Activated CD4-positive, alpha-beta T cell treated with anti-CD3 and anti-CD28 coated beads, Interleukin-2, amount 10 ng/mL, durations not matched to agents 7 days and 5 days (primary cell): ENCODE measurements at places on chromosomes 7 and 10. TPM values are rescaled to one million over a fixed set of nuclear protein-coding genes. Genes with fewer than 3 reads are reported as not detected.

DNA sequence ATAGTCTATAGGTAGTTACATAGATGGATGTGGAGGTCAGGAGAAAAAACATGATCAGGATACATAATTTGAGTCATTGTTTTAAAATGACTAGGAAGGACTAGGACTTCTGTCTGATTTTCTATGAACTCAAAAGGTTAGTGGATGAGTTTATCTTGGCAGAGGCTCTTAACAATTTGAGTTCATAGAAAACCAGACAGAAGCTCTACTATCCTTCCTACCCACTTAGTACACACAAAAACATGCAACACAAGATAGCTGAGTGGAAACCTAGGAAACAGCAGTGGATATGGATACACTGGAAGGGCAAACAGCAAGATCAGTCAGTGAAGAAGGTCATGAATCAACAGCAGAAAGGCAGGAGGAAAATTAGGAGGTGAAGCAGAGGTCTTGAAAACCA is 84.6 kb downstream of the VPS50 start:
- no peak for DNase-seq
- peaks cover 9% of the 10 kb centered on the region for H3K36me3 ChIP-seq
- H3K27ac ChIP-seq: no peak overlapping the region

Gene PLEKHS1
- total RNA-seq: 0.15 TPM

DNA sequence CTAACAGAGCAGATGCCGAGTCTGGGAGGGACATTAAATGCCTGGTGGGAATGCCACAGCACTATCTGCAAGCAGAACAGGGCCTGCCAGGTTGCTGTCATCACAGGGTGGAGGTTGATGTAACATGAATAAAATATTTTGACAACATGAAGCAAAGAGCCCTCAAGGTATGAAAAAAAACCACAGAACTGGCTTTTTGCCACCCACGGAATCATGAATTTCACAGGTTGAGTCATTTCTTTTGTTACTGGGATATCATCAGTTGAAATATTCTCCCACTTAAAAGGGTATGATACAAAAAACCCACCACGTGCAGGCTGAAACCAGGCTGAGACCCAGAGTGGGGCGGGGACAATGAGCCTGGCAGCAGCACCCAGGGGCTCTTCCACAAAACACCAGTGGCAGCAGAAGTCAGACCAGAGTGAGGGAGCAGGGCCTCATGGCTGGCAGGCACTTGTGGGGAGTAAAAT is 220.1 kb downstream of the TNS3 start:
- no peaks in the 10 kb centered on the region for H3K27me3 ChIP-seq
- DNase-seq: no peak

Gene GIMAP2
- total RNA-seq: 97.7 TPM

Gene ADAM12
- total RNA-seq: 0.45 TPM

DNA sequence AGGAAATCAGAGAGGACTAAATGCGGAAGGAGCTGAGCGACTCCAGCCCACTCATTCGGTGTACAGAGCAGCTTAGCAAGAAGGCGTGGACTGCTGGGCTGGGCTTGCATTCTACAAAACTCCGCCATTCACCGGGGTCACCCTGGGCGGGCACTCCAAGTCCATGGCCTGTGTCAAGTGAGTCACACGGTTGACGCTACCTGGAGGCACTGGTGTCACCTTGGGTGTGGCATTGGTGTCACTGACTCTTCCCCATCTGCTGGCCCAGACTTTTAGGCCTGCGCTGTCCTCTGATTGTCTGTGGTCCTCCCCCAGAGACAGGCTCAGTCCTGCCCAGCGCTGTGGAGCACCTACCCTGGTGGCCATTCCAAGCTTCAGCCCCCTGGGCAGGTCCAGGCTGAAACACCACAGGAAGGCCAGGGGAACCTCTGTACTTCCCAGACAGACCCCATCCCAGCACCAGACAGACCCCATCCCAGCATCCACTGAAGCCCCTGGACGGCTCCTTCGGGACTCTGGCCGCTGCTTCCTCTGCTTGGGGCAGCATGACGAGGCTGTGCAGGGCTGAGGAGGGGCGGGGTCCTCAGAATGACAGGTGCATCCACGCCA is 30.6 kb upstream of the CNPY1 start:
- peaks cover 3% of the 10 kb centered on the region for H3K27me3 ChIP-seq
- H3K36me3 ChIP-seq: no peaks in the 10 kb centered on the region
- H3K4me1 ChIP-seq: peaks cover 2% of the 10 kb centered on the region
- DNase-seq: no peak

Gene TMEM229A
- total RNA-seq: not detected

Gene BTBD16
- total RNA-seq: not detected

- no peaks in the 10 kb centered on the region for H3K36me3 ChIP-seq
- no peak overlapping the region for H3K27ac ChIP-seq
- no peak for DNase-seq
- H3K27me3 ChIP-seq: no peaks in the 10 kb centered on the region
These were observed 272.6 kb downstream of the FGFR2 start for GRCh38 chr10:121325490-121326231.

- H3K36me3 ChIP-seq: no peaks in the 10 kb centered on the region
- H3K4me3 ChIP-seq: no peak overlapping the region
- peaks cover 5% of the 10 kb centered on the region for H3K4me1 ChIP-seq
- no peak overlapping the region for H3K27ac ChIP-seq
- peaks cover 17% of the 10 kb centered on the region for H3K27me3 ChIP-seq
These were observed 5.8 kb upstream of the SEC61G start for GRCh38 chr7:54764861-54765260.

- no peak for DNase-seq
- no peak overlapping the region for H3K4me3 ChIP-seq
- no peaks in the 10 kb centered on the region for H3K4me1 ChIP-seq
- peaks cover 9% of the 10 kb centered on the region for H3K27me3 ChIP-seq
These were observed 117.3 kb upstream of the PALS2 start for GRCh38 chr7:24455813-24456525.

DNA sequence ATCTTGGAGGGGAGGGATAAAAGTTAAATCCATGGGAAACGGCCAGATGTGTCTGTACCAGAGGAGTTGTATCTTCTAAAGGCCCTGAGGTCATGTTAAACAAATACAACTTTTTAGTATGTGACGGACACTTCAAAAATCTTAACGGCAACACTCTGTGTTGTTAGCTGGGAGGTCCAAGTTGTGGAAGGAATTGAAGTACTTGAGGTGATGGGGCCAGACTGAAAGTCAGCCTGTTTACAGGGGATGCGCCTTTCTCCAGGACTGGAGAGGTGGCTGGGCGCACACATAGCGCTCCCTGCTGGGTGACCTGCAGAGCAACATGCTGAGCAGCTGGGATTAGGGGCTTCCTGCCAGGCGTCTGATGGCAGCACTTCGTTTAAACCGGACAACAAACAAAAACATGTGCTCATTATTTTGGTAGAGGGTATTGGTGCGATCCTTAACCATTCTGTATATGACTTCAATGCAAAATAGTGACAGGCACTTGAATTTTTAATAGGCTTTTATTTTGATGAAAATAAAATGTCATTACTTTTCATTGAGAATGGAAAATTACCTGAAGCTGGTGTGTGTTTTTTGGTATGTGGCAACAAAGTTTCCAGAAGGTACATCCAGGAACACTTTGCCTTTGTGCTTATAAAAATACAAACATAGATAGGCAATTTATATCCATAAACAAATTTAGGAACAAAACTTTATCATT is 198.2 kb downstream of the MLLT10 start:
- H3K4me3 ChIP-seq: no peak overlapping the region
- no peaks in the 10 kb centered on the region for H3K27me3 ChIP-seq
- H3K27ac ChIP-seq: peak overlapping the region; percentile 34
- H3K4me1 ChIP-seq: peaks cover 43% of the 10 kb centered on the region
- peak; percentile 58 for DNase-seq

DNA sequence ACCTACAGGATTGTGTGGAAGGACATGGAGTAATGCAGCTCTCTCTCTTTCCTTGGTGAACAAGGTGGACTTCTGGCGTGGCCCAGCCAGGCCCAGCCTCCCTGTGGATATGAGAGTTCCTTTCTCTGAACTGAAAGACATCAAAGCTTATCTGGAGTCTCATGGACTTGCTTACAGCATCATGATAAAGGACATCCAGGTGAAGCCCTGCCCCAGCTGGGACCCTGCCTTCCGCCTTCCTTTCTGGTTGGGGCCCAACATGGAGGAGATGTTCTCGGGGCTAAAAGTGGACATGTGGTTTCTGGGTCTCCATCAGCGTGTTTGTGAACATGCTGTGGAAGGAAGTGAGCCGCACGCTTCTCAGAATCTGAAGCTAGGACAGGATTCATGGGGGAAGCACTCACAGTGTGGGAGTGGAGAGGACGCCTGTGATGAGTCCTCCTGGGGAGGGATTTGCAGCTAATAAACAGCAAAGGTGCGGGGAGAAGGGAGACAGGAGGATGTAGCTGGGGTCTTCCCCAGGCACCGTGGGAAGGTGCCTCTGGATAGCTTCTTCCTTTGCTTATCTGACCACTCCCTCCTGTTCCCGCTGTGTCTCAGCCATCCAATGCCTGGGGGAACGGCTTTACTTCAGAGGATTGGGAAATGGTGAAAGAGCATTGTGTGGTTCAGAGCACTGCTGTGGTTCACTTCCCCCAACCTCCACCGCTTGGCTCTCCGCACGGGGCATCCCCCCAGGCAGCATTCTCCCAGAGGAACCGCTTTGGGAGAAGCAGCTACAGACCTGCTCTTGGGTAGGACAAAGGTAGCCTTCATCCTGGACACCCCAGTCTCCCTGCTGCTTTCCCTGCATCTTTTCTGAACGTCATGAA is 5.5 kb downstream of the CPA5 start:
- no peaks in the 10 kb centered on the region for H3K36me3 ChIP-seq
- no peaks in the 10 kb centered on the region for H3K27me3 ChIP-seq
- no peak overlapping the region for H3K27ac ChIP-seq
- DNase-seq: no peak

DNA sequence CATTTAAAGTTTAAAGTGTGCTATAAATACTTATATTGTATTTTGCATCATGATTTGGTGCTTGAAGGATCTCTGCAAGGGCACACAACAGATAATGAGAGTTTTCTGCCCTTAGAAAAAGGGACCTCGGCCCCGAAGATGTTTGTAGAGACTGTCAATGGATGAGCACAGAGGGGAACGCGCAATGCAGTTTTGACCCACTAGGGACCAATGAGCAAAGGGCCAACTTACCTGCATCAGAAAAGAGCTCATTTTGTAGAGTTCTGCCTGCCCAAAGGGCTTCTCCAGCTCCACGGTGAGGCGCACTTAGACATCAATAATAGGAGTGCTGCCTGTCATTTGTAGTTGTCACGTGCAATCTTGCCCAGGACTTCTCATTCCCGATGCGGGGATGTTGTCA is 91.1 kb downstream of the BUB3 start:
- H3K4me1 ChIP-seq: peaks cover 29% of the 10 kb centered on the region
- no peak overlapping the region for H3K27ac ChIP-seq
- peaks cover 3% of the 10 kb centered on the region for H3K36me3 ChIP-seq
- no peak overlapping the region for H3K4me3 ChIP-seq
- DNase-seq: no peak

GRCh38 chr7:66535414-66536329 is 93.0 kb upstream of the KCTD7 start:
- H3K36me3 ChIP-seq: no peaks in the 10 kb centered on the region
- no peaks in the 10 kb centered on the region for H3K27me3 ChIP-seq
- no peak for DNase-seq
- no peaks in the 10 kb centered on the region for H3K4me1 ChIP-seq

DNA sequence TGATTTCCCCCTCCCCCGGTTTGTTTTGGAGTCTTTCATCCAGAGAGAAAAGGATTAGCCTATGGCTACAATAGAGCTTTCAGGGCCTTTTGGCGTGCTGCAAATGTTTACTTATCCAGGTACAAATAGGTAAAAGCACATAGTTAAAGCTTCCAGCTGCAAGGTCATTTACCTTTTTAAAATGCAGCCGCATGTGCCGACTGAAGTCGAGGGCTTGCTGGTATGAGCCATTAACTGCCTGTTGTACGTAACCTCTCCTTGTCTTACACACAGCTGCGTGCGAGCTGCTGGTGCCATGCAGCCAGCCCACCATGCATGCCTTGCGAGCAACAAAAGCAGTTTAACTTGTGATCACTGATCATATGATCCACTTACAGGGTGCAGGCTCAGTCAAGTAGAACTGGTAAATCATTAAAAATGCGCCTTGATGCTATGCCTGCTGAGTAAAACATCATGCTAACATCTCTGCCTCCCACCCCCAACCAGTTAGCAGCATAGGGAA is 866.4 kb downstream of the LRMDA start:
- no peaks in the 10 kb centered on the region for H3K36me3 ChIP-seq
- DNase-seq: no peak
- no peaks in the 10 kb centered on the region for H3K4me1 ChIP-seq
- H3K4me3 ChIP-seq: no peak overlapping the region
